ENCODE measurements at places on chromosomes 2 and 18.

- no peak for DNase-seq
Measured at GRCh38 chr2:11264007-11264406, 80.4 kb downstream of the ROCK2 start.

DNA sequence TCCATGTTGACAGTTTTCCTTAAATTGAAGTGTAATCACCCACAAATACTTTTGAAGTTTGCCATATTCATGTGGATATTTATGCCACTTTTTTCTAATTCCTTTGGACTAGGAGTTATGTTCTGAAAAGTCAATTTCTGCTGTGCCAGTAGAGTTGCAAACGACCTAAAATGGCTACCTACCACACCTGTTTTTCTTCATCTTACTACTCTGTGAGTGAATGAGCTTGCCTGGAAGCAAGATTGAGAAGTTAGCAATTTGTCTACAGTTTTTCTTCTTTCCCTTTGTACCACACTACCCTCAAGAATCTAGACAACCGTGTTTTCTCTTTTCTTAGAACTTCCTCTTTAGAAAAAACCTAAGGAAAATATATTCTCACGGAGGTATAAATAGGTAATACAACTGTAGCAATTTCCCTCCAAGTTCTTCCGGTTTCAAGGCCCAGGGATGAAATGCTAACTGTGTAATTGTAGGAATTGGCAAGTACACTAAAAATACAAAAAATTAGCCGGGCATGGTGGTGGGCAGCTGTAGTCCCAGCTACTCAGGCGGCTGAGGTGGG lies 7.3 kb upstream of the SLC39A10 start:
- DNase-seq: no peak

DNA sequence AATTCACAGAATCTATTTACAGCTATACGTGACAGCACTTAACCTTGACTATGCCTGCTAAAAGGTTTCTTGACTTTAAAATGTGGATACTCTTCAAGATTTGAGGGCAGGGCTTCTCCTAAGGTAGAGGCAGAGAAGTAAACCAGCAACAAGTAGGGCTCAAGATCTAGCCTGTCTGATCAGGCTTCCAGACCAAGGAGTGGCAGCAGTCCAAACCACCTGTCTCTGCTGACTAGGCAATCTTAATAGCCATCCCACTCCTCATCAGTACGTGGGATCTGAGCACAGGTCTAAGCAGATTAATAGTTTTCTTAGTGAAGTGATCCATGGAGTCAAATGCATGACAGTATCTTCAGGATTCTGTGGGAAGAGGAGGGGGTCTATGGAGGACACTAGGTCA lies 100.4 kb downstream of the GPD2 start:
- DNase-seq: no peak

GRCh38 chr18:45838302-45839070 lies 13.0 kb downstream of the SIGLEC15 start:
- no peak for DNase-seq

GRCh38 chr18:2083691-2084090 lies 487.6 kb downstream of the METTL4 start:
- no peak for DNase-seq

- DNase-seq: peak; percentile 11
Measured at GRCh38 chr18:63511285-63511684, 30.9 kb upstream of the SERPINB12 start.

DNA sequence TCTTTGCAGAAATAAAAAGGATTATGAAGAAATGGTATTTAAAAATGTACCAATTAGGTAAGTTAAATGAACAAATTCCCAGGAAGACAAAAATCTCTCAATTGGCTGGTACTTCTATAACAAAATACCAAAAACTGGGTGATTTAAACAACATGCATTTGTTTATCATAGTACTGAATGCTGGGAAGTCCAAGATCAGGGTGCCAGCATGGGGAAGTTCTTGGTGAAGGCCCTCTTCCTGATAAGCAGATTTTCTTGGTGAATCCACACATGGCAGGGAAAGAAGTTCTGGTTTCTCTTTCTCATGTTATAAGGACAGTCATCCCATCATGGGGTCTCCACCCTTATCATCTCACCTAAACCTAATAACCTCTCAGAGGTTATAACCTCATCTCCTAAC lies 271.6 kb upstream of the SETBP1 start:
- no peak for DNase-seq

DNA sequence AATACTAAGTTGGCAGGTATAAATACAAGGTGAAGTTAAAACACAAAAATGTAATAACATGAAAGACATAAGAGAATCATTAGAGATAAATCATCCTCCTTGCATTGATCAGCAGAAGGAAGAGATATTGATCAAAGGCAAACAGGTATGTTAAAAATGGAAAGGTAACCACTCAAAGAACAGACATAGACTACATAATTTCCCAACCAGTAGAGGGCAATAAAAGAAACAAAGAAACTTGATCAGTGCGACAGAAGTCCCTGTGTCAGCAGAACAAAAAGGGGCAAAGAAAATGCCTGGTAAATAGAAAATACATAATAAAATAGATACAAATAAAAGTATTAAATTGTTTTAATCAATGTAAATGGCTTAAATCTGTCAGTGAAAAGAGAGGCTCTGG lies 53.6 kb downstream of the FAM228A start:
- no peak for DNase-seq

- DNase-seq: no peak
Measured at GRCh38 chr2:137942037-137942832, 22.0 kb upstream of the HNMT start.

GRCh38 chr2:204354442-204354856 lies 190.8 kb upstream of the PARD3B start:
- no peak for DNase-seq

Data from putamen (tissue), 1 donor.